ENCODE measurements at places on chromosomes 12 and 14.

GRCh38 chr14:101369194-101369915, 191.9 kb upstream of the DIO3 start:
- no peak for DNase-seq

GRCh38 chr14:70776197-70776596, 33.1 kb downstream of the MAP3K9 start:
- DNase-seq, result no peak

DNA sequence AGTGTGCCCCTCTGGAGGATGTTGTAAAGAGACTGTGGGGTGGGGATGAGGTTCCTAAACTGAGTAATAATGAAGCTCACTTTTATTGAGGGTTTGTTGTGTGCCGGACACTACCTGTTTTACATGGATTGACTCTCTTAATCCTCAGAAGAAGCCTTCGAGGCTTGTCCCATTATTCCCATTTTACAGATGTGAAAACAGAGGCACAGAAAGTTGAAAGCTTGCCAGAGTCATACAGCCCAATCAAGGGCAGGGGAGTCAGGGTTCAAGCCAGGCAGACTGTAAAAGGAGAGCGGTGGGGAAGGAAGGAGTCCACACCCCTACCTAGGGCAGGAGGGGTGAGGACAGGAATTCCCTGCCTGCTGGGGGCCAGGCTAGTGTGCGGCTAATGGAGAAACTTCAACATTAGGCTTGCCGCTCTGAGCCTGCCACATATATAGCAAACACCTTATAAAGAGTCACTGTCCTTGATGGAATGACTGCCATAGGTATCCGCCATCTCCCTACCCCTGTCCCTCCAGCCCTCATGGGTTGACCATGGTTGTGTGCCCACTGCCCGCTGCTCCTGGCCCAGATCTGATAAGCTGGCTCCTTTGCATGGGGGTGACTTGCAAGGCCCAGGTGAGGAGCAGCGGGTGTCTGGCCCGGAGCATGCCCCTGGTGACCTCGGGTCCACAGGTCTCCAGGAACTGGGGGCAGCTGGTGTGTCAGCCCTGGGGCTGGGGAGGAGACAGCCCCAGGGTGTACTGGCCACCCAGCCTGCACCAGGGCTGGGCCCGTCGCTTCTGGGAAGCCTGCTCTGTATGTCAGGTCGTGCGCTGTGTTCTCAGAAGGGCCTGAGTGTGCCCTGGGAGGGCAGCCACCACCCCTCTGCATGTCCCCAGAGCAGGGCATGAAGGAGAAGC, 12.2 kb downstream of the ORAI1 start:
- no peak for DNase-seq

- no peak for DNase-seq
Measured at GRCh38 chr12:130484221-130484620, 146.5 kb downstream of the PIWIL1 start.

DNA sequence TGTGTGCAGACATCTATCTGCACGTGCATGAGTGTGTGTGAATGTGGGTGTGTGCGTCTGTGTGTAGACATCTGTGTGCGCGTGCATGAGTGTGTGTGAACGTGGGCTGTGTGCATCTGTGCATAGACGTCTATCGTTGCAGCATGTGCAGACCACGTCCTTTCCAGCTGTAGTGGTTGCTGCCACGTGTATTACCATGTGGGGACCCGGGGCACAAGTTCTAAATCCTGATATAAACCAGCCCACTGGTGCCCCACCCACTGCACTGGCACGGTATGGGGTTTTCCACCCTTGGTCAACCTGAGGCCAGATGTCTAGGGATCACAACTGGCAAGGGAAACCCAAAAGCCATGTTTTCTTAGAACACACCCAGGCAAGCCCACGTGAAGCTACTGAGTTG, 197.0 kb downstream of the ANO2 start:
- DNase-seq, result no peak

GRCh38 chr14:51871846-51872245, 11.4 kb downstream of the GNG2 start:
- DNase-seq, result no peak

- DNase-seq, result no peak
Measured at GRCh38 chr14:61524211-61524806, 171.0 kb upstream of the HIF1A start.

GRCh38 chr12:90323217-90323616, 614.6 kb upstream of the ATP2B1 start:
- DNase-seq, result no peak

DNA sequence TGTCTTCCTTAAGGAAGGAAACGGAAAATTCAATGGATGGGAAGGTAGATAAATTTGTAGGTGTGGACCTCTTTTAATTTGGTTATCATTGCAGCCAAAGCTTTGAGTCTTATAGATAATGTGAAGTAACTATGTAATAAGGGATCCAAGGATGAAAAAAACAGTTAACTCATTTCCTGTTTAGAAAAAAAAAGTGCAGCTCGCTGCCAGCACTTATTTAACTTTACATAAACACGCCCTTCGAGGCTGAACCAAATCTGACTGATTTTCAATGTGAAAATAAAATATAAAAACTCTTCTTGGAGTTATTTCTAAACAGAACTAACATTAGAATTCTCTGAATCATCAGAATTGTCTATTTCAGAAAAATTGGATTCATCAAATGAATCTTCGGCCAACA, 7.0 kb downstream of the NUBPL start:
- no peak for DNase-seq

- DNase-seq, result peak; percentile 93
Measured at GRCh38 chr14:68794130-68794850, 1.4 kb upstream of the ZFP36L1 start.

GRCh38 chr12:117816-118345, 51.3 kb downstream of the IQSEC3 start:
- DNase-seq, result no peak

DNA sequence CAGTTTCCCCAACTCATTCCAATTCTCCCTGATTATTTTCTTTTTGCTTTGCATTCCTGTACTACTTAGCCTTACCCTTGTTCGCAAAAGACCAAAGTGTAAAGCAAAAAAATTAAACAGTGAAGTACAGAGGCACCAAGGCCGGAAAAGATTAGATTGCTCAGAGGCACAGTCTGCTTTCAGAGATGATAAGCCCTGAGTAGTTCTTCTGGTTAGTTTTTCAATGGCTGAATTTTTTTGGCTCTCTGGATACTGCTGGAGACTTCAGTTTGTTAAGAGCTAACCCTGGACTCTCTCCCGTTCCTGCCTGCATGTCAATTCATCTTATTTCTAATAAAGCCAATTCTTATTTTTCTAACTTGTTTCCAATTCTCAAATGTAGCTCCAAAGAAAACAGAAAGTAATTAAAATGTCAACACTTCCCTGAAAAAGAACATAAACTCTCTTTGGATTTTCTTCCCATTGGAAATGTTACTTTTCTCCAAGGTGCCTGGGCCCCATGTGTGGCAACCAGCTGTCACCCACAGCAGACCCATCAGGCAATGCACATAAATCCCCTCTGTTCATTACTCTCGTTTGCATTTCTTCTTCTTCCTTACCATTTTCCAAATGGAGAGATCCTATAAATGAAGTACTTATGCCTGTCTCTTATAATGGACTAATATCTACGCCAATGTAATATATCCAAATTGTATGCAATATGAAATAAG, 142.8 kb downstream of the BTG1 start:
- no peak for DNase-seq

GRCh38 chr12:112638420-112638819, 153.1 kb upstream of the RPH3A start:
- DNase-seq, result no peak

GRCh38 chr14:69246331-69246730, 13.6 kb upstream of the GALNT16 start:
- DNase-seq, result no peak

- no peak for DNase-seq
Measured at GRCh38 chr12:124930586-124930985, 16.1 kb upstream of the UBC start.

DNA sequence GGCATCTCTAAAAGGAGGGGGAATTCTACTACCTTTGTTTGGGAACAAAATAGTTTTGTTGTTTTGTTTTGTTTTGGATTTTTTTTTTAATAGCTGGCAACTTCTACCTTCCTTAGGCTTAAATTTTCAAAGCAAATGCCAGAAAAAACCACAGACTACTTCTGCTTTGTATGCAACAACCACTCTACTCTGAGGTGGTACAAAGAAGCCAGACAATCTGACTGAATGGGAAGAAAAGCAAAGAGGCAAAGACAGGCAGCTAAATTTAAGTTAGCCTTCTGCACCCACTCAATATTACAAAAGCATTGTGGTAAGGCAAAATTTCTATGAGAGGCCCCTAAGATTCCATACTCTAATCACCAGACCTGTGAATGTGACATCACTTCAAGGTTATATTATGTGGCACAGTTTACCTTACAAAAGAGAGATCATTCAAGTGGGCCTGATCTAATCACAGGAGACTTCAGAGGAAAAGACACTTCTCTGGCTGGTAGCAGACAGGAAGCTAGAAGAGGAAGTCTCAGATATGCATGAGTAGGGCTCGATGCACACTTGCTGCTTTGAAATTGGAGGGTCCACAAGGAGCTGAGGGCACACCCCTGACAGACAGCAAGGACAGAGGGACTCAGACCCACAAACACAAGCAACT, 566.6 kb downstream of the RPS29 start:
- no peak for DNase-seq

DNA sequence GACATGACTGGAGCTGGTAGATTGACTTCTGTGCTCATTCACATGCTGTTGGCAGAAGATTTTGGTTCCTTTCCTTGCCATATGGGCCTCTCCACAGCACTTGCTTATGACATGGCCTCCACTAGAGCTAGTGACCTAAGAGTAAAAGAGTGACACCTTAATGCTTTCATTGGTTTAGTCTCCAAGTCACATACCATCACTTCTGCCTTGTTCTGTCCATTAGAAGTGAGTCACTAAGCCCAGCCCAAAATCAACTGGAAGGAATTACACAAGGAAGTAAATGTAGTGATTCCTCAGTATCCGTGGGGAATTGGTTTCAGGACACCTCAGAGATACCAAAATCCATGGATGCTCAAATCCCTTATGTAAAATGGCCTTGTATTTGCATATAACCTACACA, 81.3 kb downstream of the PPHLN1 start:
- no peak for DNase-seq

DNA sequence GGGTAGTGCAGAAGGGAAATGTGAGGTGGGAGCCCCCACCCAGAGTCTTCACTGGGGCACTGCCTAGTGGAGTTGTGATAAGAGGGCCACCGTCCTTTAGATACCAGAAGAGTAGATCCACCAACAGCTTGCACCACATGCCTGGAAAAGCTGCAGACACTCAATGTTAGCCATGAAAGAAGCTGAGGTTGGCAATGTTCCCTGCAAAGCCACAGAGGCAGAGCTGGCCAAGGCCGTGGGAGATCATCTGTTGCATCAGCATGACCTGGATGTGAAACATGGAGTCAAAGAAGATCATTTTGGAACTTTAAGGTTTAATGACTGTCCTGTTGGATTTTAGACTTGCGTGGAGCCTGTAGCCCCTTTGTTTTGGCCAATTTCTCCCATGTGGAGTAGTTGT, 468.4 kb upstream of the FOXG1 start:
- DNase-seq, result no peak

GRCh38 chr14:33449268-33449667, 501.6 kb downstream of the EGLN3 start:
- DNase-seq, result no peak

- no peak for DNase-seq
Measured at GRCh38 chr12:102964872-102965271, 7.4 kb downstream of the ASCL1 start.

- no peak for DNase-seq
Measured at GRCh38 chr14:68843471-68844209, 50.8 kb upstream of the ZFP36L1 start.

DNA sequence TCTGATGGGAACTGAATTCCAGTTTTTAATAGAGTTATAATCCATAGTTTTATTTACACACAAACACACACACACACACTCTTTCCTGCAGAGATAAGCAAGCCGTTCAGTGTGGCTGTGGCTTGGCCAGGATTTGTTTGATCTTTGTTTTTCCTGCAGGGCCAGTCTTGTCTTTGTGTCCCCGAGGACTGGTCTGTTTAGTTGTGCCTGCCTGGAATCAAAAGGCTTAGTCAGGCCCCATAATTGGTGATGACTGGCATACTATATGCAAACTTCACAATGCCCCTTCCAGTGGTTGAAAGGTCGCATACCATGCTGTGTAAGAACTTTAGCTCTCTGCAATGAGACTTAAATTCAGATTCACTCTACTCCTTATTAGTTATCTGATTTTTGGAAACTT, 26.0 kb downstream of the WBP11 start:
- DNase-seq, result no peak

GRCh38 chr12:124428136-124428791, 133.4 kb downstream of the RFLNA start:
- DNase-seq, result peak; percentile 35

DNA sequence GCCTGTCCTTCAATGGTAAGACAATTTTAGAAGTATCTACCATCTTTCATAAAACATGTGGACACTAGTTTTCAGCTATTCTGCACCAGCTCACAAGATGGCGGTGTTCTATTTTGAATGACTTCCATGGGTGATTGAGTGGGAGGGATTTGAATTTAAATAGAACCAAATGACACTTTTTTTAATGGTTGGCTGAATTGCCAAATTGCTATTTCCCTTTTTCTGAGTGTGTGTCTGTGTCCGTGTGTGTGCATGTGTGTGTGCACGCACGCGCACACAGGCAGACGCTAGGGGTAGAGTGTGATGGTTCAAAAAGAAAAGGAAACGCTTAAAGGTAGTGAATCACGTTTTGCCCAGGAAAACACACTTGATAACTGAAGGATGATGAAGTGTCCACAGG, 362.6 kb downstream of the DAD1 start:
- no peak for DNase-seq

DNA sequence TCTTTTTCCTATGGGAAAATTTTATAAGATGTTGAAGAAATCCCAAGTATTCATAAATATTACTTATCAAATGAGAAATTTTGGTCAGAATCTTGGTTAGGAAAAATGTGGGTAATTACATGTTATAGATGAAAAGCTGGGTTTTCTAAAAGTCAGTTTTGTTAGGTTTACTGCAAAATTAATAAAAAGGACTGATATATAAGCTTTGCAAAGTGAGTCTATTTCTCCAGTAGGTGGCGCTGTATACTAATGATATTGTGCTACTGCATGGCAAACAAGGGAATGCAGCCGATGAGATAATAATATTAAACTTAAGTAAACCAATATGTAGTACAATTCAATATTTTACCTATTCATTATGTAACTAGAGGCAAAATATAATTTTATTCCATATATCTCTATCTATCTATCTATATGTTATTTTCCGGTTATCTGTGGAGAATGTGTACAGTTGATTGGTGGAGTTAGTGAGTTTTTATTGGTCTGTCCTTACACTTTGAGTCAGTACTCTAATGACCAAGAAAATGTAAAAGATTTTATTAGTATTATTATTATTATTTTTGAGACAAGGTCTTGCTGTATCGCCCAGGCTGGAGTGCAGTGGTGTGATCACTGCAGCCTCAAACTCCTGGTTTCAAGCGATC, 32.9 kb downstream of the MIPOL1 start:
- DNase-seq, result peak; percentile 18

- DNase-seq, result no peak
Measured at GRCh38 chr12:44749566-44749965, 126.5 kb downstream of the NELL2 start.

- no peak for DNase-seq
Measured at GRCh38 chr12:122265476-122265875, 818 bp downstream of the VPS33A start.
